Esophagus squamous epithelium (tissue), 5 donors: ENCODE measurements at places on chromosomes 13 and 19.

GRCh38 chr13:72839831-72840426 is 58.0 kb downstream of the PIBF1 start:
- no peak for DNase-seq

DNA sequence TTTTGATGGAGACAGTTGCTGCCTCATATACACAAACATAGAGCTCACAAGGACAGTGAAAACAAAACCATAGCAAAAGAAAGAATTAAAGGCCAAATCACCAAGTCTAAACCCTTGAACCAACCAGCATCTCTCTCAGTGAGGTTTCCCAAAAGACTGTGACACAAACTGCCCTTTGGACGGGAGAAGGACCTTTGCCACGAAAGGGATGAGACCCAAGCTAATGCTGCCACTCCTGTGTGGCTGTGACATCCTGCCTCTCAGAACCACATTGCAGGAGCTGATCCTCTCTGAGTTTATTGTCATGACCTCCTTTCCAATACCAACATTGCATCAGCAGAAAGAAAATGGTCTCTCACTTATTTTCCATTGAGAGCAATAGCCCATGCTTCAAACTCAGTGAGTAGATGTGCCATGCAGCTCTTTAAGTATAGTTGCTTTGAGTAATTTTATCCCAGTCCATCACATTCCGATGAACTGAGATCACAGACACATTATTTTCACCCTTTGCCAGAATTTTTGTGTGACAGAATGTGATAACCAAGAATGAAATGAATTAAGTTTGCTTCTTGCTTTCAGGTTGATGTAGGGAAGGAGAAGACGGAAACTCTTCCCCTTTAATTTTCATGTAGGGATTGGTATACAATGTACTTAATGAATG is 133.5 kb upstream of the IRS2 start:
- no peak for DNase-seq

GRCh38 chr19:53906211-53907192 is 2.6 kb upstream of the CACNG7 start:
- DNase-seq, result no peak

DNA sequence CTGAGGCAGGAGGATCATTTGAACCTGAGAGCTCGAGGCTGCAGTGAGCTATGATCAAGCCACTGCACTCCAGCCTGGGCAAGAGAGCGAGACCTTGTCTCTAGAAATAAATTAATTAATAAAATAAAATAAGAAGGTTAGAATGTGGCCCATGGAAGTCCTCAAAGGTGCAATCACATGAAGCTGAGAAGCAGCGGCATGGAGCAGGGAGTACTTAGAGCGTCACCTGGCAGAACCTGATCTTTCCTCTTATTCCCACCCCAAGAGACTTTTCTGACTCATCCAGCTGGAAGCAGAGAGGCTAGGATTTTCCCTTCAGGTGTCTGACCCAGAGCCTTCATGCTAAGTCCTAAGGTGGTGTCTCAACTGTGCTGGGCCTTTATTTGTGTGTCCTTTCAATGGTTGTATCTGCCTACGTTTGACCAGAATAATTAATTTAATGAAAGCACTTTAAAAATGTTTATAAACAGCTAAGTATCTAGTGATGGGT is 8.9 kb upstream of the MRPS31 start:
- no peak for DNase-seq

DNA sequence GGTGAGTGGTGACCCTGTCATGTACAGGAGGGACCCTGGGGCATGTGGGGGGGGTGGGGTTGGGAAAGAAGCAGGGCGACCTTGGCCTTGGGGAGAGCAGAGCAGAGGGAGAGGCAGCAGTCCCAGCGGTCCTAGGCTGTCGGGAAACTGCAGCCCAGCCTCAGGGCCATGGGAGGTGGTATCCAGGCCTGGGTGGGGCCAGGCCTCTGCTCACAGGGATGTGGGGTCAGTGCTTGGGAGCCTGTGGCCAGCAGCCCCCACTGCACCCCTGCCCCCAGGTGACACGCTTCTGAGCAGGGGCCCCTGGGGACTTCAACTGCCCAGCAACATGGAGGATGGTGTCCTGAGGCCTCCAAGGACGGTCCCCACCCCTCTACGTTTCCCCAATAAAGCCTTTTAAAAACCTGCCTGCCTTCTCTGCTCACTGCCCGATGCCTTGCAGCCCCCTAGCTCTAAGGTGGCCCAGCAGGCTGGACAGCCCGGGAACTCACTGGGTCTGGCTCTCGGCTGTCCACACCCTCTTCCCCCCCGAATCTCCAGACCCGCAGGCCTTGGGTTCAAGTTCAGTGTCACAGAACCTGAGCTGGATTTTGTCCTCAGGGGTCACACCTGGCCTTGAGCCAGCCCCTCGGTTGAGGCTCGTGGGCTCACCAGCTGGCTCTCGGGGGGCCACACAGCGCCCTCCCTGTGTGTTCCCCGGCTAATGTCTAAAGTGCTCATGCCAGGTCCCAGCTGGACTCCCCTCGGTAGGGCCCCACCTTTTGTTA is 6.9 kb downstream of the PNKP start:
- DNase-seq, result no peak

GRCh38 chr13:106490569-106491321 is 44.7 kb downstream of the EFNB2 start:
- no peak for DNase-seq

DNA sequence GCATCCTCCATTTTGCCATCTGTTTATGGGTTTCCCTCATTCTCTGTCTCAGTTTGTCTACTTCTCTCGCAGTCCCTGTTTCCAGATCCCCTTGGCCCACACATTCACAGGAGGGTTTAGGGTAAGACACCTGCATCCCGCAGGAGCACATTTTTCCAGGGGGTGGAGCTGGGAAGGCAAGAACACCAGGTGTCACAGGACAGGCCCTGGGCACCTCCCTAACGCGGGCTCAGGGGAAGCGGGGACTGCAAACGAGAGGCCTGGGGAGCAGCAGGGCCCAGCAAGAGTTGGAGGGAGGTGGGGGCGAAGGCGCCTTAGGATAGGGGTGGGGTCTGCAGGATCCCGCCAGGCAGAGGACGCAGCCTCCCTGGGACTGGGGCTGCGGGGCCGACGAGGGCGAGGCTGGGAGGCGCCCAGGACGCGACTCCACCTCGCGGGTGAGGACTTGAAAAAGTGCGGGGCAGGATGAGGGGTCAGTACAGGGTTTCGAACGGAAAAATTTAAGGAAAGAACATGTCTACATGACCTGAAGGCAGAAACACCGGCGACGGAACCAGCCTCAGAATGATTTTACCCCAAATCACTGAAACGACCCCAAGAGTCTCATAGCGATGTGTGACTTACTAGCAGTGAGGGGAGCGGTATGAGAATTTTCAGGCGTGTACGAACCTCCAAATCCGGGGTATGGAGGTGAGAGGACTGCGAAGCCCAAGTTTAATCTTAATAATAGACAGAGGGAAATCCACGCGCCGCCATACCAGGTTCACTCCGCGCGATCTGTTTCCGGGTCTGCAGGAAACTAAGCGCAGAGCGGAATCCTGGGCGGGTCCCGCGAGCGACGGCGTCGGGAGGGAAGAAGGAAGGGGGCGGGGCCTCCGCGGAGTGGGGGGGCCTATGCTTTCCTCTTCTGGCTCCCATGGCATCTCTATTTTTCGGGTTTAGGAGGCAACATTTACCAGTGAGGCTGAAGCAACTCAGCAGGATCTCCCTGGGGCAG is 7.1 kb upstream of the ERVV-2 start:
- no peak for DNase-seq

DNA sequence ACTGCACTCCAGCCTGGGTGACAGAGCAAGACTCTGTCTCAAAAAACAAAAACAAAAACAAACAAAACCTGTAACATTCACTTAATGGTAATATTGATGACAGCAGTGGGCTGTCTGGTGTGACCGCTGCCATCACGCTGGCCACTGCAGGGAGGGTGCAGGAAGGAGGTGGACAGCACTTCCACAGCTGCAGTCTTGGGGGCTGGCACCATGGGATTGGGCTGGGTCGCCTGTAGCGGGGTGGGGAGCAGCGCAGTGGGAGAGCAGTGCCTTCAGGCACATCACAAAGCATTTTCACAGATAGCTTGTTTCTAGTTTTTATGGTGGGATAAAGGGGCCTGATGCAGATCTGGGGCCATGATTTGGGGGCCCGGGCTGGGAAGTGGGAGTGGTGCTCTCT is 5.3 kb downstream of the IGFL4 start:
- DNase-seq, result no peak

DNA sequence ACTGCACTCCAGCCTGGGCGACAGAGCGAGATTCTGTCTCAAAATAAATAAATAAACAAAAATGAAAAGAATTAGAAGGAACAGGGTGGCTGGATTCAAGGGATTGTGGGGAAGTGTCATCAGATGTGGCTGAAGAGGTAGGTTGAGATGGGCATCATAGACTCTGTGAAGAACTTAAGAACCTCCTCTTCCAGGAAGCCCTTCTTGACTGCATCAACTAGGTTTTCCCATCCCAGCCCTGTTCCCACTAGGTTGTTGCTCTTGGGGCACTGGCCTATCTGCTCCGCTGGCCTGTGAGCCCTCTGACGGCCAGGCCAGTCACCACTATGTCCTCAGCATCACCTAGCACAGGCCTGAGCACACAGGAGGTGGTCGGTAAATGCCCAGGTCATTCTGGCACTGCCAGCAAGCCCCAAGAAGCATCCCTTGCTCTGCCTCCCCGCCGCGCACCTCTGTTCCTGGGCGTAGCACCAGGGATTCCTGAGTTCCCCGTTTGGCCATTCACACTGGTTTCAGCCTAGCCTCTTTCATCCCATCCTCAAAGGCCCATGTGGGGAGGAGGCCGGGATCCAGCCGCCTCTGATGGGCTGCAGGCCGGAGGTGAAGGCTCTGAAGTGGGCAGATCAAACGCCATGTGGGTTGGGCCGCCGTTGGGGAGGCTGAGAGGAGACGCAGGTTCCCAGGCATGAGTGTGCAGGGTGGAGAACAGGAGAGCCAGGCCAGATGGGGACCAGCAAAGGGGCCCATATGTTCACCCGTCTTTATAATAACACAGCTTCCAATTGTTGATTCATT is 27.6 kb upstream of the SLC1A5 start:
- no peak for DNase-seq

DNA sequence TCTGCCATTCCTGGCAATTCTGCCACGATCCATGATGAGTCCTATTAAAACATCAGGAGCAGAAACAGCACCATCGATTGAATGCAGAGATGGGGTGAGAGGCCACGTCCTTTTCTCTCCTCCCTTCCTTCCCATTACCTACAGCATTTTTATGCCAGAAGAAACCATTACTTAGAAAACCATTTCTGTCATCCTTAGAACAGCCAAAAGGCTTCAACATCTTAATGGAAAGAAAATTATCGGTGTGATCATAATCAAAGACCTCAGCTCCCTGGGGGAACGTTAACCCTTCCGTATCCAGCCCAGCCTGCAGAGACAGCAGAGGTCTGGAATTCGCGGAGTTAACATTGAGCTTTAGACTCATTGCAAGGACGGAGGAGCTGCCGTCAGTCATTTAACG is 56.0 kb upstream of the SIAH3 start:
- no peak for DNase-seq

DNA sequence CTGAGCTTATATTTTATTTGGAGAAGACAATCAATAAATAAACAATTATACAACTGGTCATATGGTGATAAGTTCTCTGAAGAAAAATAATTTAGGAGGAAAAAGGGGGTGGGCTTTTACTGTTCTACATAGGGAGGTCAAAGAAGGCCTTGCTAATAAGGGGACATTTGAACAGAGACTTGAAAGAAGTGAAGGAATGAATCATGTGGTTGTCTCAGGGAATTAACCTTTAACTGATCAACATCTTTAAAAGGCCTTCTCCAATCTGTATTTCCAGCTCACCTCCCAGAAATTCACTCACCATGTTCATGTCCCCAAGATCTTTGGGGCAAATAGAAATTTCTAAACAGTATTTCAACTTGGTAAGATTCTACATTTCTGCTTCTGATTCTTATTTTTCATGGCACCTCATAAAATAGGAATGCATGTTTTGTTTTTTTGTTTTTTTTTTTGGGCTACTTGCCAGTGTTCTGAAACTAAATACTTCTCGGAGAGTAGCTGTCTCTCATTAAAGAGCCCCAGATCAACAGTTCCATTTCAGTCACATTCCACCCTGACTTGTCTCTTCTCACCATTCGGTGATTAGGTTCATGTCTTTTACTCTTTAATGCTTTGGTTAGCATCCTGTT is 19.2 kb upstream of the LPAR6 start:
- DNase-seq, result no peak

GRCh38 chr19:4795400-4795799 is 3.9 kb downstream of the FEM1A start:
- no peak for DNase-seq

DNA sequence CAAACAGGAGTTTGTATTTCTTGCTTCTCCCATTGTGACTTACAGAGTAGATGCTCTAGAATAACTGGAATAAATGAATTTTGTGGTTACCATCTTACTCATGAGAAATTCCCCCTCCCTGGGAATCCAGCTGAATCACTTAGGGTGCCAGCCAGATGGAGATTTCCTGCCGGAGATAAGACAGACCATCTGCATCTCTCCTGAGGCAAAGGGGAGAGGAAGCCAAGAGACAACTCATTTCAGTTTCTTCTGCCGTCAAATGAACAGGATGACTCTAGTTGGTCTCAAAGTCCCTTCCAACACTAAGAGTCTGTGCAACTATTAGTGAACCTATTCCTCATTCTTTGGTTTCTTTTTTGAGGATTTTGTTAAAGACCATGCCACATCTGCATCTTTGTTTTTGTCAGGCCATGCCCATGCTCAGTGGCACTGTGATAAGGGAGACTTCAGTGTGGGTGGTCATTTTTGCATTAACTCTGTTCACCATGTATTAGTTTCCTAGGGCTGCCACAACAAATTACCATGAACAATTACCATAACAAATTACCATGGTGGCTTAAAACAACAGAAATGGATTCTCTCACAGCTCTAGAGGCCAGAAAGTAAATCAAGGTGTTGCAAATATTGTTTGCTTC is 112.8 kb downstream of the NDFIP2 start:
- no peak for DNase-seq

- no peak for DNase-seq
These were observed 142.5 kb downstream of the DCLK1 start for GRCh38 chr13:35988648-35989081.

GRCh38 chr13:49271264-49271663 is 23.5 kb downstream of the CDADC1 start:
- DNase-seq, result no peak

GRCh38 chr13:34347784-34348573 is 530.0 kb downstream of the RFC3 start:
- no peak for DNase-seq

DNA sequence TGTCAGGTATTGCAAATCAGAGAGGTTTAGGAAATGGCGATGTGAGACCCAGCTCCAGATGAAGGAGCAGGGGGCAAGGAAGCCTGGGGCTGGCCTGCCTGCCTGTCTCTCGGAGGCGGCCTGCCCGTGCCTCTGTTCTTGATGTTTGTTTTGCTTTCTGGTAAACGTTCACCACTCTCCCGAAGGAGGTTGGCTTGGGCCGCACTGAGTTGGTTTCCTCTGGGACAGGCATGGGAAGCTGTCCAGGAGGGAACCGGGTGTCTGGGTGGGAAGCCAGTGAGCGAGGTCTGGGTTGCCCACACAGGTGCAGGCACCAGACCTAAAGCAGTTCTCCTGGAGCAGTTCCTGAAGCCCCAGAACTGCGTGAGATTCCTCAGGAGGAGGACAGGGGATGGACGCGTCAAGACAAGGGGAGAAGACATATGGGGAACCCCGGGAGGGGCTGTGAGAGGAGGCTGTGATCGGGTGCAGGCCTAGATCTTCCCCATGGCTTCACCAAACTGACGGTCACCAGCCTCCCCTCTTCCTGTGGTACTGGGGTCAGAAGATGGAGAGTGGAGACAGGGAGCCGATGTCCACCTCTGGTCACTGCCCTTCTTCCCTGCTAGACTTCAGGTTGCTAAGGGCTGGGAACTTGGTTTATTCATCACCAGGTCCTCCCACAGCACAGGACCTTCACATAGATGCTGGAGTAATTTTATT is 15.2 kb downstream of the COL4A2 start:
- DNase-seq, result no peak

- DNase-seq, result no peak
These were observed 84.8 kb downstream of the ZMYM2 start for GRCh38 chr13:20043207-20043925.
